ENCODE measurements at places on chromosomes 1 and 21.

GRCh38 chr21:40436261-40436660, 410.7 kb downstream of the DSCAM start:
- no peak for DNase-seq

- peak; percentile 56 for DNase-seq
Observed at GRCh38 chr21:46667741-46668380, 32.4 kb downstream of the PRMT2 start.

- DNase-seq, result no peak
Observed at GRCh38 chr1:235105051-235106043, 23.3 kb downstream of the TOMM20 start.

DNA sequence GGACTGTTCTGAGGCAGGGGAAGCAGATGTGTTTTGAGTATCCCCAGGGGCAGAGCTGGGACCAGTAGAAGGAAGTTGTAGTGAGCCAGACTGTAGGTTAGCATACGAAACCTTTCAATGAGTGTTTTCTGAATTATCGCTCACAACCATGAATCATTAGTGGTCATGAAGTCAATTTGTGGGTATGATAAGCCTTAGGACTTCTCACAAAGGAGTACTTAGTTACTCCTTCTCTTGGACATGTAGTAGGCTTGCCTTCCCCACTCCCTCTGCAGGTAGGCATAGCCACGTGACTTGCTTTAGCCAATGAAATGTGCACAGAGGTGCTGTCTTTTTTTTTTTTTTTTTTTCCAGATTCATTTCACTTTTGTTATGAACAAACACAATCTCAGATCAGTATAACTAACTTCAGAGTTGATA, 23.9 kb upstream of the FAAH start:
- DNase-seq, result peak; percentile 57

DNA sequence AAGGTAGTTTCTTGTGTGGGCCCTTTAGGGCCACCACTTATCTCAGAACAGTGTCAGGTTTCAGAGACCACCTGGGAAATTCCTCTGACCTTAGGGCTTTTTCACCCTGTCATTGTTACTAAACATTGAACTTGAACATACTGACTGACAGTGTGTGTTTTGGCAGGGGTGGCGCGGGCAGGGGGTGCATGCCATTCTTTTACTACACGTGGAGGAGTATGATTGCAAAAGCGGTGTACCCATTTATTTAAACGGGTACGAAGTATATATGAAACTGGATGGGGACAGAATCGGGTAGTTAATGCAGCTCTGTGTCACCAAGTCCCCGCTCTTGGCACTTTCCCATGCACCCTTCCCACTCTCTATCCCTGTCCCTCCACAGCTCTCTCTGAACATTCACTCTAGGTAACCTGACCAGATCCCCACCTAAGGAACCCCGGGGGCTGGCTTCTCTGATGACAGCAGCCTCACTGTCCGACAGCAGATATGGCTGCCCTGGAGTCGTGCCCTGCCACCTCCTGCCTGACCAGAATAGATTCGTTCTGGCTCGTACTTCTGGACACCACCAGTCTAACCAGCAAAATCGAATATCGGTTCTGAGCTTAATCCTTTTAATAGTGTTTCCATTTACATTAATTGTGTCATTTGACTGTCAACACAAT, 51.3 kb downstream of the NFASC start:
- DNase-seq, result no peak

DNA sequence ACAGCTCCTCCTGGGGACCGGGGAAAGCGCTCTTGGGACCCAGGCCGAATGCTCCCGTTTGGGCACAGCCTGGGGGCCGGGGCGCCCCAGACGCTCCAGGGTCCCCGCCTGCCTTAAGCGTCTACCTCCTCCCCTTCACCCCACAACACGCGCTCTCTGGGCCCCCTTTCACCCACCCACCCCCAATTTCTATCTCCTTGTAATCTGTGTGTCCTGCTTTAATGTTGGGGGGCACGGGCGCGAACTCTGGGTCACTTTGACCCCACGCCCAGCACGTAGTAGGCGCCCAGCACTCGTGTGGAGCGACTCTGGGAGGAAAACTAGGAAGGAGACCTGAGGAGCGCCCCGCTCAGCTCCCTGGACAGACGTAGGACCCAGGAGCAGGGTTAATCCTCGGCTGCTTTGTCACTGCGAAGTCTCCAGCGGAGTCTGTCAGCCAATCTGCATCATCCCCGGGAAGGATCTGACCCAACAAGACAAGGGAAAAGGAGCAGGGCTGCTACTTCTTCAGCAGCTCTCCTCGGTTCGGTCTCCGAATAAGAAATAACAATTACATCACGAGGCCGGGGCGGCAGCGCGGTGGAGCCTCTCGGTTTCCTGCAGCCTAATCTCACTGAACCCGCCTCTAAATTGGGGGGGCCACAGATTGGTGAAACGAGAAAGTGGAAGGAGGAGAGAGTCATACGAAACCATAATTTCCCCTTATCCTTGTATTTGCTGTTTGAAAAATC, 757 bp upstream of the NRIP1 start:
- peak; percentile 86 for DNase-seq

- no peak for DNase-seq
Observed at GRCh38 chr21:41367945-41368734, 6.3 kb downstream of the MX2 start.

GRCh38 chr1:53123453-53124140, 18.8 kb downstream of the SLC1A7 start:
- no peak for DNase-seq

- no peak for DNase-seq
Observed at GRCh38 chr1:117370509-117370908, 3.3 kb downstream of the MAN1A2 start.

- DNase-seq, result no peak
Observed at GRCh38 chr1:156709757-156710489, 4.5 kb upstream of the CRABP2 start.

- no peak for DNase-seq
Observed at GRCh38 chr1:235820061-235820460, 46.6 kb downstream of the LYST start.

DNA sequence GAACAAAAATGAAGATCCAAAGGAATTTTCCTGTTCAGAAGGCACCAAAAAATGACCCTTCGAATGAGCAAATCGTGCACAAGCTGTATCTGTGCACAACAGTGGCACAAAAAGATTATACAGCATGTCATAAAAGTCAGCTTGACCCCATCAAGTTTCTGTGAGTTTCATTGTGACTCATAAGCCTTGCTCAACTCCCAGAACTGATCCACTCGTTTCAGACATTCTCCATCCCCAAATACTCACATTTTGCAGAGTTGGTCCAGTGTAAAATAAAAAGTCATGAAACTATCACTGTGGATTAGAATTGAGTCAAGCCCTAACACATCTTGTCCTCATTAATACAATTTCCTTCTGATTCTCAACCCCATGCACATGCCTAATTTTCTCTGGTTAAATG, 174.7 kb upstream of the PKN2 start:
- no peak for DNase-seq

GRCh38 chr1:161266202-161266601, 7.7 kb downstream of the PCP4L1 start:
- no peak for DNase-seq

- DNase-seq, result no peak
Observed at GRCh38 chr1:176448340-176448739, 14.6 kb upstream of the PAPPA2 start.

- DNase-seq, result no peak
Observed at GRCh38 chr21:38913893-38914527, 108.3 kb downstream of the ETS2 start.

- no peak for DNase-seq
Observed at GRCh38 chr1:65880611-65881010, 87.9 kb downstream of the PDE4B start.

GRCh38 chr1:148318123-148318903, 164.8 kb downstream of the PPIAL4G start:
- DNase-seq, result peak; percentile 94
